GM12878 (cell line): ENCODE measurements at places on chromosomes 2 and 18. TPM values are rescaled to one million over a fixed set of nuclear protein-coding genes. Genes with fewer than 3 reads are reported as not detected.

Gene SH2D6
- 0.23 TPM in 1 of 2 replicates, not detected in the other for polyA plus RNA-seq

- no peak for DNase-seq
These were observed 60.0 kb upstream of the SERTAD2 start for GRCh38 chr2:64713686-64714085.

DNA sequence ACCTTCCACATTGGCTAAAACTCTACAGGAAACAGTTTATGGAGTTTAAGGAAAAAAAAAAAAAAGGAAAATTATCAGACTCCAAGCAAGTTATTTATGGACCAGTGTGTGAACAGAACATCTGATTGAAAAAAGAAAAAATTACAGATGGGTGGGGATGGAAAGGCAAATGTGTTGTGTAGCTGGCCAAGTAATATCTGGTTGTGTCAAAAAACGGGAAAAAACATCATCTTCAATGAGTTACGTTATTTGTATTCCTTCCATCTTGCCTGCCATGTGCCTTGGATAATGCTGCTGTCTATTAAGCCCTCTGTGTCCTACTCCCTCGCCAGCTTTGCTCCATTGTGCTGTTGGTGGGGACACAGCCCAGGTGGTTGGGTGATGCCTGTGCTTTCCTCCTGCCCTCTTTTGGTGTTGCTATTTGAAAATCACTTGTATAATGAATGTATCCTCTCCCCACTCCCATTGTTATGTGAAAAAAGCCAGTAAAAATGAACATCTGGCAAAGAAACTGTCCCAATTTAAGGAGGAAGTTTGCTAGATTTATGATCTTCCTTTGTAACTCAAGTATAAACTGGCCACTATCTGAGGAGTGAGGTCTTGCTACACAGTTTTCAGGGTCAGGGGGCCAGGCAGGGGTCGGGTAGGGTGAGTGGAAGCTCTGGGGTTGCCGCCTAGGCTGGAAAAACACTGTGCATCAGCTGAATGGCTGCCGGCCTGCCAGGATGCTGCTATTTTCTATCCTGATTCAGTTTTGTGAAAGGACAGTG, 155.9 kb downstream of the FMNL2 start:
- DNase-seq: no peak

DNA sequence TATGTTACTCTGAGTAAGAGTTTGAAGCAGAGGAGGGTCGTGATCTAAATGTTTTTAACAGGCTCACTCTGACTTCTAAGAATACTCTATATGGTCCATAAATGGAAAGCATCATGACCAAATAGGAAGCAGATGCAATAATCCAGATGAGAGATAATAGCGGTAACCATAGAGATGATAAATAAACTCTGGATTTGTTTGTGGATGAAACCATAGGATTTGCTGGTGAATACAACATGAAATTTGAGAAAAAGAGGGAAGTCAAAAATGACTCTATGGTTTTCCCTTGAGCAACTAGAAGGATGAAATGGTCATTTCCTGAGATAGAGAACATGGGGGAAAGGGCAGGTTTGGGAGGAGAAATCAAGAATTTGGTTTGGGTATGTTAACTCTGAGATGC, 3.9 kb downstream of the HEATR5B start:
- no peak for DNase-seq
